EL (cell line): ENCODE measurements at places on chromosomes 16 and 17.

DNA sequence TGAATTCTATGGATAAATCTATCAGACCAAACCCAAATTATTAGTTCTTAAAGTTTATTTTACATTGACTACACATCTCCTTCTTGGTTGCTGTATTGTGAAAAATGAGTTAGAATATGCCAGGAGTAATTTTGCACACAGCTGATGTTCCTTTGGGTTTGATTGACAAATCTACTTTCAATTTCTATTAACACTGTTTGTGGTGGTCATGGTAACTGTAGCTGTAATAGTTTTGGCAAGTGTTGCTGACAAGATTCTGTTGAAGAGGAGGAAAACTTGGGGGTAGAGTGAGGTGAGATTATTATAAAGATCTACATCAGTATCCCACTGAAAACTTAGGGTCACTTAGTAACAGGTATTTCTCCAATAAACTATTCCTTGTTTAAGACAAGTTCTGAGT, 30.3 kb downstream of the MRTFB start:
- no peak for DNase-seq

GRCh38 chr16:59385491-59385890, 651.4 kb upstream of the GOT2 start:
- no peak for DNase-seq

DNA sequence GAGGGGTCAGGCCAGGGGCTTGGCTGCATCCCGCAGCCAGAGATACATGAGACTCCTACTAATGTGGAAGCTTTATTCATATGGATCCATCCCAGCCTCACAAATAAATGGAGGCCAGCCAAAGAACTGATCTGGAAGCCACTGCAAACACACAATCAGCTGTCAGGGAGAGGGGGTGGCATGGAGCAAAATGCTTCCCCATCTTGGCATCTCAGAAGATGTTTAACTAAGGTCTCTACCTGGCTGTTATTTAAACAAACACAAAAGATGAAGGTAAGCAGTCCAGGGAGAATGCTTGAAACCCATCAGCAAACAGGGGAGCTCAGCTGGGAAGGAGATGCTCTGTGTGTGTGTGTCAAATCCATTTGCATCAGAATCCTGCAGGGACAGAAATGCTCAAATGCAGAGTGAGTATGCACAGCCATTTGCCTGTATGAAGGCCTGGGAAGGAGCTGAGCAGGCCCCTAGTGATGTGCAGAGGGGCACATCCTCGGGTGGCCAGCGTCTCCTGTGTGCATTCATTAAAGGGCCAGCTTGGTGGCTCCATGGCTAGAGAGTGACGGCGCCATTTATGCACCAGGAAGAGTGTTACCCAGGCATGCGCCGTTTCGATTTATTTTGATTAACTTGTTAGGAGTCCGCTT, 34.2 kb upstream of the IRX3 start:
- no peak for DNase-seq

GRCh38 chr17:36936455-36937000, 747 bp upstream of the LHX1 start:
- DNase-seq: no peak

DNA sequence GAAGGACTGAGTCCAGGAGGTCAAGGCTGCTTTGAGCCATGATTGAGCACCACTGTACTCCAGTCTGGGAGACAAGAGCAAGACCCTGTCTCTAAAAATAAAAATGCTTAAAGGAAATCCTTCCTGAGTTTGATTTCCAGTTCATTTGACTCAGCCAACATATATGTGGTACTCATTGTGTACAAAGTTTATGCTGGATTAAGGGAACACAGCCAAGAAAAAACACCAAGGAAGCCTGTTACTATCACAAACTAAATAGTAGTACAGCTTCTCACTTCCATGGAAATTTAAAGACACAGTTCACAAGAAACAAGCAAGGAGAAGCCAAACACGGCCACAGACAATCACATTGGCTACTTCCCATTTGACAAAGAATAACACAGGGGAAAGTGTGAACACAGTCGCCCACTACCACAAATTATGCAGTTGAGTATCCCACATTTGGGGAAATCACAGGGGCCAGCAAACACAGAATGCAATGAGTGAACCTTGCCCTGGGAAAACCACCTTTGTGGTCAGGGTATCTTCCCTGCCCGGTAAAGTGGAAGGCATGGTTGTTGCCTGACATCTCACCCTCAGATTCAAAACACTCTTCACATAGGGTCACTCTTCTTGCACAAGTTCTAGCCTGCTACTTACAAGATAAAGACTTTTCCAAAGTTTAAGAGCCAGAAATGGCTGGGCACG, 14.5 kb downstream of the TEX14 start:
- peak; percentile 48 for DNase-seq

DNA sequence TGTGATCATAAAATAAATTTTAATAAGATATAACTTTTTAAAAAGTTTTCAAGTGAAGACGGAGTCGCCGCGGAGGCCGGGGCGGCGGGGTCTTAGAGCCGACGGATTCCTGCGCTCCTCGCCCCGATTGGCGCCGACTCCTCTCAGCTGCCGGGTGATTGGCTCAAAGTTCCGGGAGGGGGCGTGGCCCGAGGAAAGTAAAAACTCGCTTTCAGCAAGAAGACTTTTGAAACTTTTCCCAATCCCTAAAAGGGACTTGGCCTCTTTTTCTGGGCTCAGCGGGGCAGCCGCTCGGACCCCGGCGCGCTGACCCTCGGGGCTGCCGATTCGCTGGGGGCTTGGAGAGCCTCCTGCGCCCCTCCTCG, at the start of gene FOXC2:
TSS of gene FOXC2 (plus strand) at position 229 of the 365 bp plus-strand sequence. CDS start 507 bp downstream, outside the sequence.
- DNase-seq: peak; percentile 95

- DNase-seq: no peak
Measured at GRCh38 chr17:17176341-17176740, 29.8 kb downstream of the PLD6 start.

- DNase-seq: no peak
Measured at GRCh38 chr16:49670627-49671026, 185.3 kb downstream of the ZNF423 start.

DNA sequence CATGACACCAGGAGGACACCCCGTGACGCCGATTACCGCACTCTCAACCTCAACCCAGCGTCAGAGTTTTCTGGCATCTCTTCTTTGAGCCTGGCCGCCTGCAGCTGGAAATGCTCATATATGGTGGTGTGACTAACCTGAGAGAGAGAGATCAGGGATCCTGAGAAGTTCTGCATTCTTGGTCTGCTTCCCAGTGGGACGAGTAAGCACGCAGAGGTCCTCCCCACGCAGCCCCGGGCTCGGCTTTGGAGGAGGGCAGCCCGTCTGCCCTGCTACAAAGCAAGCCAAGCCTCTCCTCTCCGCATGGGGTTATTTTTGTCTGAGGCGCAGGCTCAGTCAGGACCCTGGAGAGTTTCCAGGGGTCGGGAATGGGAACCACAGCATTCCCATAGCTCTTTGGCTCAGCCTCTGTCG, 16.5 kb downstream of the CRISPLD2 start:
- DNase-seq: peak; percentile 100

DNA sequence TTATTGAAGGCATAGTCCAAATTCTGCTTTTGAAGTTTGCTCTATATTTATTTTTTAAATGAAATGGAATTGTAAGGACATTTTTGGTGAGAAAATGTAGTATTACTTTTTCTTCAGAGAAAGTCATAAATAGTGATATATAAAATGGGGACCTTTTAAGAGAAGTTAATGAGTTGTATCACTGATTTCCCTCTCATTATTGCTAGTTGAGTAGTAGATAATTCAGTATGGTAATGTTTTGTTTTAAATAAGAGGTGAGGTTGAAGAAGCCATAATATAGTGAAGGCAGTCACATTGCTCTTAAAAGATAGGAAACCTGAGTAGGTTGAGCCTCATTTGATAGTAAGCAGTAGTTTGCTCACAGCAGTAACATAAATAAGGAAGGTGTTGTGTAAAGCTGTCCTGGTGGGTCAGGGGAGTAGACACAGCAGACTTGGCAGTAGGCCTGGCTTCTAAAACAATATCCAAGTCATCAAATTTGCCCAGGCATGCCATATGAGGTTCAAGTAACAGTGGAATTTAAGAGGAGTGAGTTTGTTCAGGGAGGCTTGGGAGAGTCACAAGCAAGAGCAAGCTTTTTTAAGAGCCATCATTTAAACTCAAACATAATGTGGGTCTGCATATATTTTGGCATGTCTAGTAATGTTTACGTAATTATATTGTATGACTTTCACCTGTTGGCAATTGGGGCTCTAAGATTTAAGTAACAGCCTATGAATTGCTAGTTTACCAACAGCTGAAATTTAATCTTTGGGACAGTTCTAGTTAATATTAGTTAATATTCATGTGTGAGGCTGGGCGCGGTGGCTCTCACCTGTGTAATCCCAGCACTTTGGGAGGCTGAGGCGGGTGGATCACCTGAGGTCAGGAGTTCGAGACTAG, 6.5 kb downstream of the NFATC3 start:
- peak; percentile 64 for DNase-seq

GRCh38 chr16:2713985-2714774, 5.8 kb downstream of the PRSS27 start:
- DNase-seq: no peak

- no peak for DNase-seq
Measured at GRCh38 chr17:10059684-10060211, 138.7 kb downstream of the GAS7 start.

GRCh38 chr17:79728169-79728907, 2.4 kb upstream of the ENPP7 start:
- peak; percentile 88 for DNase-seq

GRCh38 chr17:83018658-83019193, 60.7 kb upstream of the METRNL start:
- DNase-seq: no peak

DNA sequence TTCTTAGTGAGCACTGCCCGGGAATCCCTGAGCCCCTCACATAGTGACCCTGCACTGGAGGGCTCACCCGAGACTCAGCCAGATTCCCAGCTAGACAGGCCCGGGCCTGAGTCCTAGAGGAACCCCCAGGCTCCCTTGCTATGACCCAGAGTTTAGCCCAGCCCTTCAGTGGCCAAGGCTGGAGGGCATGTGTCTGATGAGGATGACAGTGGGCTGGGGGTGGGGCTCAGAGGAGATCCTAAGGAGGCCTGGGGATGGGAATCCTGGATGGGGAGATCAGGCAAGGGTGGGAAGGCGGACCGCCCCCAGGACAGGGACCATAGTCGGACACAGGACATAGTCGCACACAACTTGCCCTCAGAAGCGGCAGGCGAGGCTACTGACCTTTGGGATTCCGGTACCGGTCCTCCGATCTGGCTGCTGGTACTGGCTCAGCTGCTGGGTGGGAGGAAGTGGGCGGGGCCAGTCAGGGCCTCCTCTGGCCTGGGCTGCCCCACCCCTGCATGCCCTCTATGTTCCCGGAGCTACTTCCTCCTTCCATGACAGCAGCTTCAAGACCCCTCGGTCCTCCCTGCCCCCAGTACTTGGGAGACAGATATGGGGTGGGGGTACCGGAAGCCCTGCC, 1.1 kb downstream of the CD79B start:
- peak; percentile 32 for DNase-seq

DNA sequence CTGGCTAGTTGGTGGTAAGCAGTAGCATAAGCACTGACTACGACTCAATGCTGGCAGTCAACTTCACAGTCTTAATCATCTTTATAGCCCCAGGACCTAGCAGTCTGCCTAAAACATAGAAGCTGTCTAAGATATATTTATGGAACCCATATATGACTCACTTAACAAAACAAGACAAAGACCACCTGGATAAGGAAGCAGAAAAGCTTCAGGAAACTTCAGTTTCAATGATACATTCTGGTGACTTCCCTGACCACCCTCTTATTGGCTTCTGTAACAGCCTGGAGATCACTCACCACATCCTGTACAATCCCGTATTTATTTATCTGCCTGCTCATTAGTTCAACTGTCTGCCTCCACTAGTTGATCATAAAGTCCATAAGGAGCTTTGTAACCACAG, 95.5 kb downstream of the PMP22 start:
- peak; percentile 68 for DNase-seq

GRCh38 chr17:80025140-80025539, 10.5 kb downstream of the TBC1D16 start:
- no peak for DNase-seq

- peak; percentile 92 for DNase-seq
Measured at GRCh38 chr16:88924834-88925539, 52.0 kb downstream of the CBFA2T3 start.

DNA sequence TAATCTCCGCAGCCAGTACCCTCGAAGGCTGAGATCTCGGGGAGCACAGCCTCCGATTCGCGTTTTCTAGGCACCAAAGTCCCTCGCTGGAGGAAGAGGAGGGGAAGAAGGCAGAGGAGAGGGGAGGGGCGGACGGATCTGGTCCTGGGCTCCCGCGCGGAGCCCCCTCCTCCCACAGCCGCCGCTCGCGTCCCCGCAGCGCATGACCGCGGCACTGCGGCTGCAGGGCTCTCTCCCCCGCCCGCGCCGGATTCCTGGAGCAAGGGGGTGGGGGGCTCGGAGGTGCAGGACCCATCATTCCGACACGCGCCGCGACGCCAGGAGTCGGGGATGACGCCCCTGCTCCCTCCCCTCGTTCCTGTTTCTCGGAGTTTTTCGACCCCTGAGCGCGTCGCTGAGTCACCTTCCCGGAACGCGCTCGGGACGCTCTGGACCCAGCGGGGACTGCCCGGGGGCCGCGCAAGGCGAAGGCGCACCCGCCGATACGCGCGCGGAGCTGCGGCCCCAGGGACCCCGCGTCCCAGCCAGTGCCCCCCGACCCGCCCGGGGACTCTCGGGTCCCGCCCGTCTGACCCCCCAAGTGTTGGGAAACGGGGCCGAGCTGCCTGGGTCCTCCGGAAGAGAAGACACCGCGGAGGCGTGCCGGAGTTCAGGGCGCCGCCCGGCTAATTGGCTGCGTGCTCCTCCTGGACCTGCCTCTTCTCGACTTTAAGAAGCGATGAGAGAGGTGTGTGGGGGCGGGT, 1.4 kb upstream of the SPHK1 start:
- DNase-seq: peak; percentile 85

- no peak for DNase-seq
Measured at GRCh38 chr17:526425-526824, 173.8 kb upstream of the RPH3AL start.

- no peak for DNase-seq
Measured at GRCh38 chr16:54891346-54891745, 39.3 kb upstream of the IRX5 start.

DNA sequence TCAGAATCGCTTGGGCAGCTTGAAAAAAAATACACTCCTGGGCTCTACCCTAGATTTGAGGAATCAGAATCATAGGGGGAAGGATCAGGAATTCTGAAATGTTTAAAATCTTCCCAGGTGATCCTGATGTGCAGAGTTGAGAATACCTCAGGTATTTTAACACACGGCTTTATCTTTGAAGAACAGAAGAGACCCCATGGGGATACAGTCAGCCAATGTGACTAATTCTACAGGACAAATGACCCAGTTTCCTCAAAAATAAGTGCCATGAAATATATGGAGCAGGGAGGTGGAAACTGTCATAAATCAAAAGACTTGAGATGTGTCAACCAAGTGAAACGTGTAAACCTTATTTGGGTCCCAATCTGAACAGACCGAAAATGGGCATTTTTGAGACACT, 52.7 kb downstream of the CCDC42 start:
- no peak for DNase-seq

- DNase-seq: no peak
Measured at GRCh38 chr17:58624751-58625150, 67.1 kb downstream of the TEX14 start.

DNA sequence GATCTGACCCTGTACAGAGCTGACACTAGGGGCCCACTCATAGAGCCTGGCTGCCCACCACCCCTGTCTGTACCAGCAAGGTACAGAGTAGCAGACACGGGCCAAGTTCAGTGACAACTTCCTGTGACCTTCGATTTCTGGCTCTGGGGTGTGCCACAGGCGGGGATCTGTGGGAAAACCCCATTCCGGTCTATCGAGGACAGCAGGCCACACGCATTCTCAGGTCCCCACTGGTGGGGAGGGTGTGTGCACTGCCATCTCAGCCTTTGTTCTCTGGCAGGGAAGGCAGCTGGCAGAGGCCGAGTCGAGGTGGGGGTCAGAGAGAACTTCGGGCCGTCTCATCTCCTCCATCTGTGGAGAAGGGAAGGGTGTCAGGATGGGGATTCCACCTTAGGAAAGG, 10.0 kb downstream of the NLE1 start:
- no peak for DNase-seq
